ENCODE measurements at places on chromosomes 3 and 15. TPM values are rescaled to one million over a fixed set of nuclear protein-coding genes. Genes with fewer than 3 reads are reported as not detected.

The GPR171 gene
- 1.5 TPM for polyA plus RNA-seq

The PODXL2 gene
- 3.6 TPM for polyA plus RNA-seq

The TRH gene
- not detected for polyA plus RNA-seq

The ANKRD63 gene
- not detected for polyA plus RNA-seq

The ACTL6A gene
- polyA plus RNA-seq: 36.5 TPM
